Activated naive CD8-positive, alpha-beta T cell treated with anti-CD3 and anti-CD28 coated beads, Interleukin-2, amount 10 ng/mL, durations not matched to agents 7 days and 5 days (primary cell): ENCODE measurements at places on chromosomes 2 and 18.

DNA sequence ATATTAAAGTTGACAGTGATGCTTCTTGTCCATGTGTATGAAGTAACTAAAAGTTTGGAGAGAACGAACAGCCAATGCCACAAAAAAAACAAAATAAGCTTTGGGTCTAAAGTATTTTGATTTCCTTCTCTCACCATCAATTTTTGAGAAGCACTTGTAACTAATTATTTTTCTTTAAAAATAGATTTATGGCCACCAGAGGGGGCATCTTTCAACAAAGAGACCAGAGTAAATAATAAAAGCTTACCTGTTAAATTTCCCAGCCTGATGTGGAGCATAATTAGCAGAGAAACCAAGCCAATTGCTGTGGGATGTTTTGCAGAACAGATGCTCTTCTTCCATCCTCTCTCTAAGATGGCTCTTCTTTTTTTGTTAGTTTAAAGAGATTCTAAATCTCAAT, 29.0 kb downstream of the LINC00305 start:
- no peak for DNase-seq

DNA sequence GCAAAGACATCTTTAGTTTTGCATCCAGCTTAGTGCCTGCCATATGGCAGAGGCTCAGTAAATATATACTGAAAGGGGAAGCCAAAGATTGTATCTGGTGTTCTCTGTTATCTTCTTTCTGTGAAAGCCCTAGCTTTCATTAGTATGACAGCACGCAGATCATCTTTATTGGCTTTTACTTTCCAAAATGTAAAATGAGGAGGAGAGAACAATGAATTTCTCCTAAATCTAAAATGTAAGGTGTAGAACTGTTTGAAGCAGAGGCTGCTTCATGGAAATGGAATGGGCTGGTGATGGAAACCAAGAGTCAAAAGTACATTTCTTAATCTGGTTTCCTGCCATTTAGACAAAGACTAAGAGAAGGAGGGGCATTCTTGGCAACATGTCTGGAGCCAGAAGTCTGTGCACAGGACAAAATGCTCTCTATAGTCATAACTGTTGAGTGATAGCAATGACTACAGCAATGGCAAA, 1029.9 kb upstream of the PIK3C3 start:
- no peak for DNase-seq

- no peak for DNase-seq
Measured at GRCh38 chr2:219507581-219508443, 6.5 kb upstream of the ASIC4 start.

- no peak for DNase-seq
Measured at GRCh38 chr2:156592809-156593593, 156.8 kb downstream of the GPD2 start.

DNA sequence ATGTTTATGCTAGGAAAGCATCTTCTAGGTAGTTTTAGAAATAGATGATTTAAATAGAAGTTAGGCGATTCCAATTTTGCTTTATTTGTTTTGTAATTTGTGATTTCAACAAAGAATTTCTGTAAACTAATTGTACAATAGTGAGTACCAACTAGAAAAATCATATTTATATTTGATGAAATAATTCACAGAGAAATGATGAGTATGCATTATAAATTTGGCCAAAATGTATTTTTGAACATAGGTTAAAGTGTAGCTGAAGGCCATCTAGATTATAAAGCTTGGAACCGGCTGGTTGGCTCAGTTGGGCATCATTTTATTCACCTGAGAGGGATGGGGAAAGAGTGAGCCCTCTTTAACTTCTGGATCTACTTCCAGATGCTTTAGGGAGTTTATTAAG, 50.4 kb downstream of the GPD2 start:
- DNase-seq = no peak

DNA sequence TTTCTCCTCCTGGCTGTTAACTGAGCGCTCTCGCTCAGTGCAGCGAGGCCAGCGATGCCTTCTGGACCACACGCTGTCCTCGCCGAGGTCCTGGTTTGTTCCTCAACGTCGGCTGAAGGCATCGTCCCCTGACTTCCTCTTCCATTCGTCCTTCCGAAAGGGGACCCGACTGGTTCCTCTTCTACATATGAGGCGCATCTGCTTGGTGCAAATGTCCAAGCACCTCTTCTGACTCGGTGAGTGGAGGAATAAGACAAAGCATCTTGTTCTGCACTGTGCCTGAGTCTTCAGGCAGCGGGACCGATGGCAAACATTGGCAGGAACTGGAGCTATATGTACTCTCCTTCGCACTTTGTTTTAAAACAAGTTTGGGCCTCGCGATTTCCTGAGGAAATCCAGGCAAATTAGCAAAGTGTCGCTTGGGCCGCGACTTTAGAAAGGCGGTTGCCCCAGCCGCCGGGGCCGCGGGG, 621 bp upstream of the KCNS3 start:
- no peak for DNase-seq

DNA sequence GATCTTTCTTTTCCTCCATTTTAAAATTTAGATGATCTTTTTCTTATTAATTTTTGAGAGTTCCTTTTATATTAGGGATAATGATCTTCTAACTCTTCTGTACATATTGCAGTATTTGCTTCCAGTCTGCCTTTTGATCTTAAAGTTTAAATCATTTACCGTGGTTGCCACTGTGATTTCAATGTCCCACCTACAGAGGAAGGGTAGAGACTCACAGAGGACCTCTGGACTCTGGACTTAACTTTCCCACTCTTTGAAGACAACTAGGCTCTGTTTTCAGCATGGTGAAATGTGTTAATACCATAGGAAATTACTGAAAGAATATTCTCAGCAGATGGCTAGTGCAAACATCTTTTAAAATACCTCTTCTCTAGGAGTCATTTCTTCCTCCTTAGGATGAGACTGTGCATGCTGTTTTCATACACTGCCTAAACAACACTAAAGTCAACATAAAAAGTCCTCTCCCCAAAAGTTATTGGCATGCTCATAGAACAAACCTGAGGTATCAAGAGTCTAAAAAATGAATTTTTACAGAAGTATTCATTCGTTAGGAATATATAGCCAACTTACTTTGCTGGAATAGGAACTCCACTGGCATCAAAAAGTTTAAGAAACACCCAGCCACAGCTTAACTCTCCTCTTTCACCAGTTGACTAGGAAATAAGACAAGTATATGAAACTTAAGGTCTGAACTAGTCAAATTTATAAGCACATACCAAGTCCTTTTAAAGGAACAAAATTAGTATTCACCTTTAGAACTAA, 30.7 kb upstream of the MALL start:
- no peak for DNase-seq
